ENCODE measurements at places on chromosomes 12 and 14.

- no peak for DNase-seq
Observed at GRCh38 chr12:13536219-13536910, 339.8 kb downstream of the EMP1 start.

DNA sequence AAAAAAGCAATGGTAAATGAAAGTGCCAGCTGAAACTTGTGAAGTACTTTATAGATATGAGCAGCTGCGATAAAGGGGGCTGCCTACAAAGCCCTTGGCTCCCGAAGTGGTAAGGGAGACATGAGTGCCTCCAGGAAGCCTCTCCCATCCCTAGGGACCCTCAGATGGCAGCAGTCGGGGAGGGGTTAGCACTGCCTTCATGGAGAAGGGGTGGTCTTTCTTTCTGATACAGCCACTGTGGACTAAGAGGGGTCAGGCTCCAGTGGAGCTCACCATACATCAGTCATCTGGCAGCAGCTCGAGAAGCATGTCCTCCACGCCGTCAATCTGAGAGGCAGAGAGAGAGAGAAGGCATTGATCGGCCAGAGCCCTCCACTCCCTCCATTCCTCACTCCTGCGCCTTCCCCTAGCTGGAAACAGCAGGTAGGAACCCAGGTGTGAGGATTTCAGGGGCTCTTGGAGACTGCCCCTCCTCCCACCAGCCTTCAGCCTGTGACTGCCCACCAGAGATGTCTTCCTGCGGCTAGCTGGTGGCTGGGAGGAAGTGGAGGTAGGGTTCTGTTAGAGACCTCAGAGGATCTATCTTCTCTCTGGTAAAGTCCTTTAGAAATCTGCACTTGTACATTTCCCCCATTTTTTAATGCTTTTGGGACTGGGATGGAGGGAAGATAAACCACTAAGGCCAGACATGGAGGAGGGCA lies 2.3 kb downstream of the TCL1A start:
- DNase-seq = no peak

GRCh38 chr14:101088395-101088667 lies 184.8 kb upstream of the RTL1 start:
- no peak for DNase-seq

DNA sequence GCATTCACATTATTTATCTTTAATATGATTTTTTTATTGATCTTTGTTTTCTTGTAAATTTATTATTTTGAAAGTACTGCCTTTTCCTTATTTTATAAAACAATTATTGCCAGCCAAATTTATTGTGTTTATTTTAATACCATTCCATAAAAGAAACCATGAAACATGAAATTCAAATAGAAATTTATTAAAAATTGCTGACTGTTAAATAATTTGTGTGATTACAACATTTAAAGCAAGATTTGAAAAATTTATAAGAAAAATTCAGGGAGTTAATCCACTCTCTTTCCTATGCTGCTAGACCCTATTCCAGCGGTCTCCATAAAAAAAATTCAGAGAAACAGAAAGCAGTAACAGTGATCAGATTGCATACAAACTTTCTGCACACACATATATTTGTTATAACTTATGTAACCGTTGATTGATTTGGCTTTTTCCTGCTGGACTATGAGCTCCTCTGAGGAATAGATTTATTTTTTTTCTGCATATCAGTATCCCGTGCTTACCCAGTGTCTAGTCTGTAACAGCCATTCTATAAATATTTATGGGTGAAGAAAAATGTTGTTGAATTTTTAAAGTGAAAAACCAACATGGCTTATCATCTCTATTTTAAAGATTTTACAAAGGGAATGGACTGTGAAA lies 68.1 kb downstream of the LRRK2 start:
- no peak for DNase-seq

- DNase-seq = no peak
Observed at GRCh38 chr12:122686538-122686937, 16.6 kb downstream of the HCAR2 start.

DNA sequence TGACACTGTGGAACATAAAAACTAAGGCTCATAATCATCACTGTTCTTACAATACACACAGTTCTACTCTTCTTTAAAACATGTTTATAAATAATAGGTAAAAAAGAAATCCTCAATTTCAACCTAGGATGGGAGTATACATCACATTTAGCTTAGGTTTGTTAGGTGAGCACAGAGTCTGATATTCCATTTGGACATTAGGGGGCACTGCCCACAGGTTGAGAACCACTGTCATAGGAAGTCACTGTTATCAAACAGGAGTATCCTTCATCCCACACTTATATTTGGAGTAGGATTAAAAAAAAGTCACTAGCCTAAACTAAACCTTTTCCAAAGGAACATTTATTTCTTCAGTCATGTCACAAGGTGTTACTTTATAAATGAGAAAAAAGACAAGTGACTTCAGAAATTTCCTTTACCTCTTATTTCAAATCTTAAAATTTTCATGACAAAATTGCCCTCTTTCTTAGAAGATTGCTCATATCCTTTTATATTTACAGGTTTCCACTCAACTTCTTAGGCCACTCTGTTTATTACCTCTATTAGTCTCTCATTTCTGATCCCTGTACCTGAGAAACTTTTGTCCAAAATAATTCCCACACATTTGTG lies 240.6 kb downstream of the CPNE8 start:
- DNase-seq = peak; percentile 20

GRCh38 chr12:91603060-91603459 lies 420.4 kb upstream of the DCN start:
- DNase-seq = peak; percentile 27

- DNase-seq = peak; percentile 78
Observed at GRCh38 chr12:64010069-64010686, 165.7 kb downstream of the SRGAP1 start.

- DNase-seq = peak; percentile 71
Observed at GRCh38 chr12:54356951-54357356, 7.3 kb downstream of the GPR84 start.

GRCh38 chr14:72644038-72644437 lies 249.9 kb downstream of the DPF3 start:
- DNase-seq = no peak

DNA sequence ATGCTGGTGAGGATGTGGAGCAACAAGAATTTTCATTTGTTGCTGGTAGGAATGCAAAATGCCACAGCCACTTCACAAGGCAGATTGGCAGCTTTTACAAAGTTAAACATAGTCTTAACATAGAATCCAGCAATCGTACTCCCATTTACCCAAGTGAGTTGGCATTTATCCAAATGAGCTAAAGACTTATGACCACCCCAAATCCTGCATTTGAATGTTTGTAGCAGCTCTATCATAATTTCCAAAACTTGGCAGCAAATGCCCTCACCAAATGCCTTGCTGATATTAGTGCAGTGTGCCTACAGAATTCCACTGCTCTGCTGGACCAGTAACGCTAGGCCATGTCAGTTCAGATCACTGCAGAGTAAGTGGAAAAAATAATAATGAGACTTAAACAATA lies 120.7 kb upstream of the AMIGO2 start:
- no peak for DNase-seq

DNA sequence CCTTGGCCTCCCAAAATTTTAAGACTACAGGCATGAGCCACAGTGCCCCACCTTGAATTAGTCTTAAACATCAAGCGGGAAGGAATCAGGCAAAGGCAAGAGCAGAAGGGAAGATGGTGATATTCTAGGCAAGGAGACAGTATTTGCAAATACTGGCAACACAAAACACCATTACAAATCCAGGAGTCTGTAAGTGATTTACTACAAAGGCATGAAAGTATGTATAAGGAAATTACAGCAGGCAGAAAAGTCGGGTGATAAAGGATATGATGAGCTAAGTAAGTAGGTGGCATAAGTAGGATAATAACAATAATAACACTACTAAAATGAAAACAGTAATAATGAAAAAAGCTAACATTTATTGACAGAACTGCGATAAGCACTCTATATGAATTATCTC lies 28.5 kb downstream of the FMNL3 start:
- peak; percentile 16 for DNase-seq

GRCh38 chr14:93343266-93343665 lies 3.7 kb upstream of the COX8C start:
- DNase-seq = peak; percentile 25

- DNase-seq = no peak
Observed at GRCh38 chr12:83261998-83262397, 575.3 kb downstream of the TMTC2 start.

DNA sequence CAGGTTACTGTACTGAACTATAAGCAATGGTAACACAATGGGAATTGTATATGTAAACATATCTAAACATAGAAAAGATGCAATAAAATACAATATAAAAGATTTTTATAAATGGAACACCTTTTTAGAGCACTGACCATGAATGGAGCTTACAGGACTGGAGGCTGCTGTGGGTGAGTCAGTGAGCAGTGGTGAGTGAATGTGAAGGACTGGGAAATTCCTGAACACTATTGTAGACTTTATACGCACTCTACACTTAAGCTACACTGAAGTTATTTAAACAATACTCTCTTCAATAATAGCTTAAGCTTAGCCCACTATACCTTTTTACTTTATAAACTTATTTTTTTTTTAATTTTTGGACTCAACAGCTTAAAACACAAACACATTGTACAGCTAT lies 313.5 kb downstream of the KCNC2 start:
- DNase-seq = peak; percentile 28

GRCh38 chr14:24179294-24179960 lies 7.5 kb downstream of the REC8 start:
- no peak for DNase-seq

DNA sequence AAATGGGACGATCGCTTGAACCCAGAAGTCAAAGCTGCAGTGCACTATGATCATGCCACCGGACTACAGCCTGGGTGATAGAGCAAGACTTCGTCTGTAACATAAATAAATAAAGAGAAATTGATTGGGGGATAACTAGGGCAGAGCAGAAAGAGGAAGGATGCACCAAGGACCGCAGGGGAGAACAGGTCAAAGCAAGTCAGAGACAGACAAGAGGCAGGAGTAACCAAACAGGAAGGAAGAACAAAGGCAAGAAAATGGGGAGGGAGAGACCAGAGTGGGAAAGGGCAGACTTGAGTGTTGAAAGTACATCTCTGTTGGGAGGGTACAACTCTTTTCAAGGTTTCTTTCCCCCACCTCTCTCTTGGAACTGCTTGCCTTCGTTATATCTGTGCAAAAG lies 50.8 kb upstream of the ELK3 start:
- no peak for DNase-seq

GRCh38 chr12:124760560-124760959 lies 103.1 kb downstream of the SCARB1 start:
- no peak for DNase-seq

- DNase-seq = no peak
Observed at GRCh38 chr14:91400696-91401095, 16.9 kb downstream of the CCDC88C start.

DNA sequence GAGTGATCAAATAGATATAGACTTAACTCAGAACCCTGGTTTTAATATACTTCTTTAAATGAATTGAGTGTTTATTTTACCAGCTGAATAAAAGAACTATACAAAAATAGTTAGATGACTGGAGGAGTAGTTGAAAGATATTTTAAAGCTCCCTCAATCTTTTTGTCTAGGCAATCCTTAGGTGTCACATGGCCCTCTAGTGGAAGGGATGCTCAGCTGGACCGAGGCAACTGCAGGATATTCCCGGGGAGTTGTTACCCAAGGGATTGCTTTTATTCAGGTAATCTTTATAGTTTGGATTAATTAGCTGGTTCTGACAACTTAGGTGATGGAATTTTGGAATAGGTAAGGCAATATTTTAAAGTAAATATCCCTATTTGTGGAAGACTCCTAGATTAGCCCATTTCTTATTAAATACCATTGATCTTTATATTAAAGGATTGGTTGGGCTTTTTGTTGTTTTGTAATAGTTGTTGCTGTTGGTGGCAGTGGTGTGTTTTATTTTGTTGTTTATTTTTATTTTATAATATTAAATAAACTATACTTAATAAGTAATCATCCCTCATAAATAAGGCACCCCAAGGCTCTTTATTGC lies 57.1 kb downstream of the ZDHHC17 start:
- peak; percentile 25 for DNase-seq

DNA sequence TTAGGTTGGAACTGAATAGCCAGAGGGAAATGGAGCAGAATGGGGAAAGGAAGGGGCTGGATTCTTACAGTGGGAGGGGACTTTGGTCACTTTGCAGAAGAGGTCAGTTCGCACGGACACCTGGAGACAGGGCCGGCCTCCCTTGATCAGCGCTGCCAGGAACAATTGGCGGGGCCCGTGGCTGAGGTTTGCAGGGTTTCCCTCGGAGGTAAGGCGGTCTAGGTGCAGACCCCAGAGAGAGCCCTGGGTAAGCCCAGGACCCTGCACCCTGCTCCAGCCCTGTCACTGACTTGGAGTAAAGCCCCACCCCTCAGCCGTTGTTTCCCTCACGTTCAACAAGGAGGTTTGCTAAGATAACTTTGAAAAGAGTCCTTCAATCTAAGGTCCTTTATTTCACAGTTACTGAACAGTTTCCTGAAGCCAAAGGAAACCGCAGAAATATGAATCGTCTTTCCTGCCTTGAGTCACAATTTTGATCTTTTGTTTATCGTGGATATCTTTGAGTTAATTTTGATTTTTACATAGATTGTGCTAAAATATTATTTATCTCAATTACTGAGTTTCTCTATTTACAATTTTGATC lies 231.4 kb upstream of the RTL1 start:
- DNase-seq = no peak

DNA sequence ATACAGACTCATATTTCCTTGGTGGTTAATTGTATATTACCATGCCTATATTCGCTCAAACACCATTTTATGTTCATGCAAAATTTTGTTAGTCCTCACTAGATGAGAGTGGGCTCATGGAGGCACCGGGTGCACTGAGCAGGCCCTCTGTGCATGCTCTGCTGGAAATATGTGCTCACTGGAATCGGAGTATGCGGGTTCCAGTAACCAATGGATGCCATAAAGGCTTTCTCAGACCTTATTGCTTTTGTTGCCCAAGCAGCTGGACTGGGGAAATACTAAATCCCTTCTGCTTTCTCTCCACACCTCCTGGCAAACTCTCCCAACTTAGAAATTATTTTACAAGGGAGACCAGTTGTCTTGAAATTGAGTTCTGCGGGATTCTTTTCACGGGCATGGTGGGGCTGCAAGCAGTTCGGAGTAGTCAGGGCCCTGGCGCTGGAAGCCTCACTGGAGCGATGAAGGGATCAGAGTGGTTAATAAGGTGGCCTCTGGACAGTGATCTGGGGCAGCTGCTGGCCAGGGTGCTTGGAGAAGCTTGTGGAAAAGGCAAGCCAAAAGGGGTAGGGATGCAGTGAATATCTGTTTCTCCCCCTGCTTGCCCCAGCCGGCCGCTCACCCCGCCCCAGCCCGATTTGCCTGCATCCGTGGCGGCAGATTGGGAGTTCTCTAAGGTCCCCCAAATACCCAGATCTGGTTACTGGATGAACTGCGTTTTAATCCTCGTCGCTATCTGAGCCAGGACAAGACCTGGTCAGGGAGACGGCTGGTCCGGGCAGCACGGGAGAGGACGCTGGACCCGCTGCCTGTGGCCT lies 7.4 kb upstream of the HOXC6 start:
- DNase-seq = no peak

- peak; percentile 36 for DNase-seq
Observed at GRCh38 chr12:78494911-78495310, 369.7 kb upstream of the SYT1 start.

GRCh38 chr14:66074537-66074936 lies 411.6 kb upstream of the CCDC196 start:
- no peak for DNase-seq

- peak; percentile 79 for DNase-seq
Observed at GRCh38 chr12:46874642-46875041, 48.8 kb upstream of the SLC38A4 start.
